ENCODE measurements at places on chromosomes 6 and 20.

DNA sequence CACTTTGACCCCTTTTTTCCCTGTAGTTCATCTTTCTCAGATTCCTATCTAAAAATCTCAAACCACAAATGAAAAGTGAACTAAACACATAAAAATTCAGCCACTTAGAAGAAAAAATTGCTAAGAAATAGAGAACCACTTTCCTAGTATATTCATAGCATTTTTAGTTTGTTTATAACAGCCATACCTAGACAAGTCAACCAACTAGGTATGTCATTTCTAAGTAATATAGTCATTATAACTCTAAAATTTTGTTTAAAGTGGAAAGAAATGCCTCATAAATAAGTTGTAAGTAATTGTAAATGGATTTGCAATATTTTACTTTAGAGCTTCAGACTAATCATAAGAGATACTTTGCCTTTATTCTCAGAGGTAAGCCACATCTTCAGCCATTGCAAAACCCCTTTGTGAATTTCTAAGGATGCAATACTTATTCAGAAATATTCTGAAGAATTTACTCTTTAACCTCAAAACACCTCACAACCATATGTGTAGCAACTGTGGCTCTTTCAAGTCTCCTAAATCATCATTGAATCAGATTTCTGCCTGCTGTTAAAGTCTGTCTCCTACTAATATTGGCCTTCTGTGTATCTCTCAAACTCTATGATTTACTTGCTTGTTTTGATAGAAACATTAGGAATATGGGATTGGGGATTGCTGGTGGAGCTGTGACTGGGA is 6.9 kb upstream of the SUMO4 start:
- DNase-seq, result no peak

DNA sequence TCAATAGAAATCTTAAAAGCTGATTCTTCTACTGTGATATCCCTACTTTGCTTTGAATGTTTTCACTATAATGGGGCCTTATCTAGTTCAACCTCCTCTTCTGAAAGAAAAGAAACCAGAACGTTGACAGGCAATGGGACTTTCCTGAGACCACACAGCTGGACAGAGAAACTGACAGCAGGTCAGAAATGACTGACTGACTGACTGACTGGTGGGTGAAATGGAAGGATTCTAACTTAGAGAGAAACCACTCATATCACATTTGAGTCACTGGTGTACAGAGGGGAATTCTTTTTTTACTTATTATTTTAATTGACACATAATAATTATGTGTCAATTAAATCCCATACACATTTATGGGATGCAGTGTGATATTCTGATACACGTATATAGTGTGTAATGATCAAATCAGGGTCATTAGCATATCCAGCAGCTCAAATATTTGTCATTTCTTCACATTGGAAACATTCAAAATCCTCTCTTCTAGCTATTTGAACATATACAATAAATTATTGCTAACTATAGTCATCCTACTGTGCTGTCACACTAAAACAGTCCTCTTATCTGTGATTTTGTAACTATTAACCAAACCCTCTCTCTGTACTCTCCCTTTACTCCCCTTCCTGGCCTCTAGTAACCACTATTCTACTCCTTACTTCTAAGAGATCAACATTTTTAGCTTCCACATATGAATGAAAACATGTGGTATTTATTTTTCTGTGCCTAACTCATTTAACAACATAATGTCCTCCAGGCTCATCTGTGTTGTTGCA is 64.8 kb upstream of the NRSN1 start:
- no peak for DNase-seq

GRCh38 chr6:168791917-168792316 is 350.9 kb downstream of the SMOC2 start:
- DNase-seq, result no peak

- DNase-seq, result peak; percentile 15
These were observed 949.6 kb downstream of the TBC1D32 start for GRCh38 chr6:120384671-120385070.

DNA sequence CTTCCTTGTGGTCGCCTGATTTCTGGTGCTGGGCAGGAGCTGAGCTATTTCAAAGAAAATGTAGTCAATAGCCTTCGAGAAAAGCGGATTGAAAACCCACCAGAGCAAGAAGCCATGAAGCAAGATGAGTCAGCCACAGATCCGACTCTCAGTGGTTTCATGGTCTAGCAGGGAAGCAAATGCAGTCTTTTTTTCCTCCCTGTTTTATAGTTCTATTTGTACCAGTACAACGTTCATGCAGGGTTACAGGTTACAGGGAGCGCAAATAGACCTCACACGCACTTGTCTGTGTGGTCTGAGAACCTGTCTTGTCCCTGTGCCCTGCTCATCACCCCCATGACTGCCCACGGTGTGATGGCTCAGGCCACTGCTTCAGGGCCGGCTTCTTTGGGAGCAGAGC is 309.8 kb upstream of the SUPT3H start:
- no peak for DNase-seq

DNA sequence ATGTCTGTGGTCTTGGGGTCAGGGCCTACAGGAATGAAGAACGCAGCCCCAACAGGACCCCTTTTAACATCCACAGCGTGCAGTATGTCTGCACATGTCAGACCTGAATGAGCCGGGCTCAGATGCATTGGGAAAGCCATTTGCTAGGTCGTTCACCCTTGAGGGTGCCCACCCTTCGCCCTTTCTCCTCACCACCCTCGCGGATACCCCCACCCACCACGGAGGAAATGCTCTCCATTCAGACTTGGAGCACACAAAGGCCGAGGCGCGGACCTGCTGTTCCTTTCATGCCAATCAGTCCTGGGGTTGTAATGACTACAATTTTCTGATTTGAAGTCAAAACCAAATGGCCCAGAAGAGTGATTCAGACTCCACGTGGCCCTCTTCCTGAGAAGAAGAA is 62.7 kb downstream of the EDN3 start:
- no peak for DNase-seq

- DNase-seq, result no peak
These were observed 4.4 kb upstream of the HLA-DMB start for GRCh38 chr6:32945108-32945760.

- no peak for DNase-seq
These were observed 6.7 kb downstream of the GPR31 start for GRCh38 chr6:167150941-167151549.

GRCh38 chr6:25105070-25105925 is 169.5 kb upstream of the RIPOR2 start:
- DNase-seq, result no peak

- DNase-seq, result peak; percentile 7
These were observed 55.5 kb downstream of the B3GAT2 start for GRCh38 chr6:70901324-70901723.

DNA sequence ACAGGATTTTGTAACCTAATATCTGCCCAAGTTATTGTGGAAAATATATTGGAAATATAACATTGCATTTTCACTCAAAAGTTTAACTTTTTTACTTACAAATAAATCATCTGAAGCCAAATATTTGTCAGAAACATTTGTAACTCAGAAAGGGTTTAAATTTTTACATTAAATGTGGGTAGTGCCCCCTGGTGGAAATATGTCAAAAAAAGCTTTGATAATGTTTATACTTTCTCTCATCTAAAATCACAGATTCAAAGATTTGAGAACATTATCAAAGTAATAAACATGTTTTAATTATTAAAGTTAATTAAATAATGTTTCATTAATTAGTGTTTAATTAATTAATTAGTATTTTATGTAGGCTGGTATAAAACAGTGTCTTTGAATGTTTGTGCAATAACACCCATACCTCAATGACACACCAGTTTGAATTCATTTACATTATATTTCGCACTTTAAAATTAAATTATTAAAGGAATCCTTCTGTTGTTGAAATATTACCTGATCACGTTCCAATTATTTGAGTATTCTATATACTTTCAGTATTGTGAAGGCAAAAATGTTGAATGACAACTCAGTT is 320.1 kb upstream of the FKBP1C start:
- peak; percentile 2 for DNase-seq

DNA sequence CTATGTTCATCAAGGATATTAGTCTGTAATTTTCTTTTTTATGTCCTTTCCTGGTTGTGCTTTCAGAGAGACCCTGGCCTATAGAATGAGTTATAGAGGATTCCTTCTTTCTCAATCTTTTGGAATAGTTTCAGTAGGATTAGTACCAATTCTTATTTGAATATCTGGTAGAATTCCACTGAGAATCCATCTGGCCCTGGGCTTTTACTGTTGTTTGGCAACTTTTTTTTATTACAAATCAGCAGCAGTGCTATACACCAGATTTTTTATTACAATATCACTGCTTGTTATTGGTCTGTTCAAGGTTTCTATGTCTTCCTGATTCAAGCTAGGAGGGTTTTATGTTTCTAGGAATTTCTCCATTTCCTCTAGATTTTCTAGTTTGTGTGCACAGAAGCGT is 50.0 kb upstream of the NRSN1 start:
- no peak for DNase-seq

DNA sequence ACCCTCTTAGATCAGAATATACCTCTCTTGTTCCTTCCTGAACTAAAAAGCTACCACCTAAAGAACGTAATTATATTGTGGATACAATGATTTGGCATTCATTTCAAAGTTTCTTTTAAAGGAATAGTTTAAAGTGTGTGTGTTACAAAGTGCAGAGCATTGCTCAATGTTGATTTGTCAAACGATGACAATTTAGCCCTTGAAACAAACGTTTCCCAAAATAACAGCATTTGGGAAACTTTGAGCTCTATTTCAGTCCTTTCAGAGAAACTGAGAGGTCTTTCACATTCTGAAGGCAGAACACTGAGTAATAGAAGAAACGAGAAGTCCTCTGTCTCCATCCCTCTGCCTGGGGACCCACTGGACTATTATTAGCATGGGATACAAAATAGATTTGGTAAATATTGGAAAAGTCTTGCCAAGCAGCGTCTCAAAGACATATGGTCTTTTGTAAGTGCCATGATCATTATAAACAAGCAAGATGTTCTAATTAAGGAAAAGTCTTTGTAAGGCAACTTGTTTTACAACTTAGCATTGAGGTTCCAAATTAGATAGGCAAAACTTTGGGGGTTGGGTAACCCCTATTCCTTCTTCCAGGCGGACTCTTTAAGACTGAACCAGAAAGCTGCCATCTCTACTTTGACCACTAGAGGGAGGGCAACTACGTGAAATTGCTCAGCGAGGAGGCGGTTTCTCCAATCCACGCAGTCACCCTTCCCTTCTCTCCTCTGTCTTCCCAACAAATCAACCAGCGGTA is 208.8 kb downstream of the RNF144B start:
- peak; percentile 79 for DNase-seq

DNA sequence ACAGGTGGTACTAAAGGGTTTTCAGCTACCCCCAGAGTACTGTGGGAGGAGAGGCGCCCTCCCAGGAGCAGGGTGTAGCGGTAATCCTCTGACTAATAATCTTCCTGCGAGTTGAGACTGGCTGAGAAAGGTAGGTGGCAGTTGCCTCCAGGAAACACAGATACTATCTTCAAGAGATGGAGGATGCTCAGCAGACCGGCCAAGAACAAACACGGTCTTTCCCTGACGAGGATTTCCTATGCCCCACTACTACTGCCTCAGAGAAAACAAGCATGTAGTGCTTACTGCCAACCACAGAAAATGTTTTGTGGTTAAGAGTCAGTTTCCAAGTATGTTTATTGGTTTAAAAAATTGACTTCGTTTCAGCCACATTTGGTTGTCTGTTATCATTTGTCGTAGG is 26.8 kb downstream of the C6orf89 start:
- peak; percentile 70 for DNase-seq

DNA sequence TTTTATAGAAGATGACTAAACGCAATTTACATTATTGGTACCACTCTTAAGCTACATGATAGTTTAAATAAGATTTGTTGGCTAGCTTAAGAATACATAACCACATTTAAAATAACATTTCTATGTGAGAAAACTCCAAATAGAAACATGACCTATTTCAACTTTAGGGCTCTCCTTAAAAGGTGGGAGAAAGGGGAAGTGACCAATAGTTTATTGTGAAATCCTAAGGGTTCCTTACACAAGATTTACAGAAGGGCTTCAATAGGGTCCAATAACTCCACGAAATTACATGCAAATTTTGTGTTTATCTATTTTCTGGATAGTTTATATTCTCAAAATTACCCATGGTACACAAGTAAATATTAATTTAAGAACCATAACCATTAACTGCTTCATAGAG is 91.6 kb upstream of the DST start:
- no peak for DNase-seq

DNA sequence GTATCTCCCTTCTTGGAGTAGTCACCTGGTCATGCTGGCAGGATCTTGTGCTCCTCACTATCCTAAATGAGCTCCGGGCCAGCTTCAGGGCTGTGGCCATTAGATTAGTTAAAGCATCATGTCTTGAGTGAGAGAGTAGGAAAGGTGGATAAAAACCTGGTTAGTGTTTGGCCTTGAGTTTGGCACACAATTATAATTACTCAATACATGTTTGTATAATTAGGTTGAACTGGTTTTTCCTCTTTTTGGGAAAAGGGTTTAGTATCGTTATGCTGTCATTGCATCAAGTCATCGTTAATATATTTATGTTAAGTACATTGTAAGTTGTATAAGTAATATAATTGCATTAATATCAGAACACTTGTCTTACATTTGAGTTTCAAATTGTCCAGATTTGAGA is 126.3 kb downstream of the CDKAL1 start:
- DNase-seq, result no peak

DNA sequence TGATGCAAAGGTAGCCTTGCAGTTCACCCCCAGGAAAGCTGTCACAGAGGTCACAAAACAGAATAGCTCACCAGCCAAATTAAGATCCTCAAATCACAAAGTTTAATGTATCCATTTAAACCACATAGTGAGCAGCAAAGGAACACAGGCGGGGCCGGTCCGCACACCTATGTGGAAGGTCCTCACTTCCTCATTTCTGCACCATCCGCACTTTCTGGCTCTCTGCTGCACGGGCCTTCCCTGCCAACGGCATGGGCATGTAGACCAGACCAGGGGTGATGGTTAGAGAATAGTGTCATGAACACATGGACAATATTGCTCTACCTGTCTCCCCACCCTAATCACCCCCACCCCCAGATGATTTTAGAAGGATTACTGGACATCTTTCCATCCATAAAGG is 12.1 kb upstream of the TBXT start:
- no peak for DNase-seq

DNA sequence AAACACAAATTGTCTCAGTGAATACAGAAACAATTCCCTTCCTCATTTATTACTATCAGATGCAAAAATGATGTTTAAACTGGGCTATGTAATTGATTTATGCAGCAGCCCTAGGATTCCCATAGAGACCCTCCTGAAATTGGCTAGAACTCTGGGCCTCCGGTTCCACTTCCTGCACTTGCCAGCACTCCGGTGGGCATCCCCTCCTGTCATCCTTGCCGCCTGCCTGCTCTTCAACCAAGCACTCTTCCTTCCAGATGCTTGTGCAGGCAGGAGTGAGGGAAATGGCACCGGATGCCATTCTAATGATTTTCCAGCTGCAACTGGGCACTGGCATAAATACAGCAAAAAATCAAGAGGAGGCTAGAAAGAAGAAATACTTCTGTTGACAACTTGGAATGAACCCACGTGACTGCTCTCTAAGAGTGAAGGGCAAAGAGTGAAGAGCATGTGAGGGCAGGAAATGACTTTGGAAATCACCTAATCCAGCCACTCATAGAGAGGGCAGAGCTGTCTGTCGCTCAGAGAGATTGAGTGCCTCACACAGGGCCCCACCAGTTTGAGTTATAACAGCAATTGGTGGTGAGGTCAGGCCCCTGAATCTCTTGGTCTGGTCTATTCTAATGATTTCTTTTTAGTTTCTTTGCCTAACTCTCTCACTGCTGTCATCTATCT is 3.7 kb upstream of the NEDD9 start:
- DNase-seq, result no peak
